ENCODE measurements at places on chromosomes 12 and 14.

- DNase-seq, result no peak
These were observed 7.9 kb downstream of the SLC16A7 start for GRCh38 chr12:59603754-59604153.

DNA sequence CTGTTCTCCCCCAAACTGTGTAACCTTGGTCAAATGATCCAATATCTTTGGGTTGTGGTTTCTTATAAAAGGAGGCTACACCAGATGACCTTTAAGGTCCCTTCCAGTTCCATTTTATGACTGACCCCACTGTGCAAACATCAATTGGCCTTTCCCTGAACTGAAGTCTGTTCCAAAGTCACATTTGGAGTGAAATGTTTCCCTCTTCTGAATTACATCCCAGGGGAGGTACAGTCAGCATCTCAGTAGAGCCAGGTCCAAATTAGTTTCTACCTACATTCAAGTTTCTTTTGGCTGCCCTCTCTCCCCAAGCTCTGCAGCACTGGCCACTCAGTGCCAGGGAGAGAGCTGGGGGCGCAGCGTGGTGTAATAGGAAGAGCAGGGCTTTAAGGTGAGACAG is 34.4 kb downstream of the LIMA1 start:
- DNase-seq, result no peak

GRCh38 chr14:72104011-72104613 is 171.9 kb downstream of the RGS6 start:
- peak; percentile 52 for DNase-seq

GRCh38 chr14:102180248-102180998 is 40.7 kb downstream of the WDR20 start:
- no peak for DNase-seq

DNA sequence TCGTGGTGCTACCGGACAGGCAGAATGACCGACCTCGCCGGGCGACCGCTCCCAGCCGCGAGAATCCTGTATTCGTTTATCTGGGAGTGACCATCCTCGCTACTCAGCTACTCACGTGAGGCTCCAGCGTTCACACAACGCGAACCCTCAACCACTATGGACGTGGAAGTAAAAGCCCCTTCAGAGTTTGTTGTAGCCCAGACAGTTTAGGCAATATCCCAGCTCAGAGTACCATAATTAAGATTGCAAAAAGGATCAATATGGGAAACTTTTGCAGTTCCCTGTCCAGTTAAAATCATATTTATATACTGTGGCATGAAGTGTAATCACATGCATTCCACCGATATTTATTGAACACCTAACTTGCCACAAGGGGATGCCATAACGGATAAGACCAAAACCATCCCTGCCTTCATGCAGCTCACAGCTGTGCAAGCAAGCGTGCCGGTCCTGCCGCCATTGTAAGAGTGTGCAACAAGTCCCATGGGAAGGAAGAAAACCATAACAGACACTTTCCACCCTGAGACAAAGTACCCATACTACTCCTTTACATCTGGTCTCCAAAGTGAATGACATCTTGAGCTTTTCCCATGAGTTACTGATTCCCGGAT is 938 bp upstream of the MAX start:
- DNase-seq, result peak; percentile 13

DNA sequence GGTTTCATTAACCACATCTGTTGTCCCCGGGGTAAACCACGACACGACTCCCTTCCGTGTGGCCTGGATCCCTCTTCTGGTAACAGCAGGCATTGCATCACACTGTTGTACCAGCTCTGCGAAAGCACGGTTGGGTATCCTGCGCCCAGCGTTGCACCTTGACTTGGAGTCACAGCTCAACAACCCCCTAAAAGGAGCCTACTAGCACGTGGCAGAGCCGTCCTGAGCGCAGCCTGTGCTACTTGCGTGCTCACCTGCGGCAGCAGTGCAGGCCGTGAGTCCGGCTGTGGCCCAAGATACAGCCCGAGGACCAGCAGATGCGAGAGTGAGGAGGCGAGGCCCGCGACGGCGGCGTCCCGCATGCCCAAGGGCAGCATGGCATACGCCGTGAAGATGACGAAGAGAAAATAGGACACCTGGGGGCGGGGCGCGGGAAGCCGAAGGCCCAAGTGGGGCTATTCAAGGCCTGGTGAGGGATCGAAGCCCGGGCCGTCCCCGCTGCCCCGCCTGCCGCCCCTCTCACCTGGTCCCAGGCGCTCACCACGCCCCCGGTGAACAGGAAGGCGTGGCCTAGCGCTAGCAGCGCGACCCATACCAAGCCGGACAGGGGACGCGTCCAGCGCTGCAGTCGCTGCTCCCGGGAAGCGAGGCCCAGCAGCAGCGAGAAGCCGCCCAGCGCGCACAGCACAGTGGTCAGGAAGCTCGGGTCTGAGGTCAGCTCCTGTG is 2.4 kb downstream of the ADCY4 start:
- peak; percentile 72 for DNase-seq

DNA sequence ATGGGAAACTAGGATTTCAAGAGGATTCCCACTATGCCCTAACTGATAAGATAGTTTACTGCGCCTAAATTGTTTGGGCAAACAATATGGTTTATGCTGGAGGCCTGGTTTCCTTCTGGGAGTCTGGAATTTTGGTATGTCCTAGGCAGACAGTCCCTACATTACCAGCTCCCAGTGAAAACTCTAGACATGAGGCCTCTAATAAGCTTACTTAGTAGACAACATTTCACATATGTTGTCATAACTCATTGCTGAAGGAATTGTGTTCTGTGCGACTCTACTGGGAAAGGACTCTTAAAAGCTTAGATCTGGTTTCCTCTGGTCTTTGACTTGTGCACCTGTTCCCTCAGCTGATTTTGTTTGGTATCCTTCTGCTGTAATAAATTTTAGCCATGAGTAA is 18.0 kb upstream of the PRPF39 start:
- DNase-seq, result no peak

Data from MCF 10A (cell line).